Kidney glomerular epithelial cell (primary cell): ENCODE measurements at places on chromosomes 7 and 10.
A peak's percentile ranks its signal among the peaks of the same experiment; 100 is the strongest.

GRCh38 chr7:64893401-64893800 lies 9.7 kb upstream of the ZNF273 start:
- DNase-seq = no peak

GRCh38 chr7:151110941-151111645 lies 24.8 kb downstream of the AGAP3 start:
- peak; percentile 62 for DNase-seq

- DNase-seq = no peak
These were observed 33.8 kb downstream of the GNG11 start for GRCh38 chr7:93955304-93955703.

GRCh38 chr10:113239566-113240350 lies 289.7 kb downstream of the TCF7L2 start:
- DNase-seq = no peak

GRCh38 chr7:98034081-98035035 lies 44.4 kb upstream of the OCM2 start:
- no peak for DNase-seq

DNA sequence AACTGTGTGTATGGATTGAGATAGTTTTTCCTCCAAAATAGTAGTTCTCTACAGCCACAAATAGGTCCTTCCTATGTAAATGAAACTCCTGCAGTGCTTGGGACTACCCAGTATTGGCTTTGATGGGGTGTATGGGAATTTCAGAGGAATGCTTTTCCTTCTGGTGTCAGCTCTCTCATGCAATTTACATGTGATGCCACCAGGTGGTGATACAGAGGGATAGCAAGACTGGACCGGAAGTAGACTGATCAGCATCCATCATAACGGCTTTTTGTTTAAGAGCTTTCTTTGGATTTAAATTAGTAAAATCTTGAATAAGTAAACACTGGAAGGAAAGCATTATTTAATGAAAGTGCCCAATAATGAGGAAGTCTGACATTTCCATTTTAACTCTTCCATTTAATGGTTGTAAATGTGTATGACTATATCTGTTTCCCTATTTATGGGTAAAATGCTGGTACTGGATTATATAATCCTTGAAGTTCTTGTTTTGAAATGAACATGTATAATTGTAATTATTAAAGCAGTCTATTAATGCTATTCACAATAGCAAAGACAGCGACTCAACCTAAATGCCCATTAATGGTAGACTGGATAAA lies 22.7 kb downstream of the DYNC1I1 start:
- peak; percentile 33 for DNase-seq
